Astrocyte (in vitro differentiated cells and primary cell): ENCODE measurements at places on chromosomes 7 and 10.
A peak's percentile ranks its signal among the peaks of the same experiment; 100 is the strongest.

DNA sequence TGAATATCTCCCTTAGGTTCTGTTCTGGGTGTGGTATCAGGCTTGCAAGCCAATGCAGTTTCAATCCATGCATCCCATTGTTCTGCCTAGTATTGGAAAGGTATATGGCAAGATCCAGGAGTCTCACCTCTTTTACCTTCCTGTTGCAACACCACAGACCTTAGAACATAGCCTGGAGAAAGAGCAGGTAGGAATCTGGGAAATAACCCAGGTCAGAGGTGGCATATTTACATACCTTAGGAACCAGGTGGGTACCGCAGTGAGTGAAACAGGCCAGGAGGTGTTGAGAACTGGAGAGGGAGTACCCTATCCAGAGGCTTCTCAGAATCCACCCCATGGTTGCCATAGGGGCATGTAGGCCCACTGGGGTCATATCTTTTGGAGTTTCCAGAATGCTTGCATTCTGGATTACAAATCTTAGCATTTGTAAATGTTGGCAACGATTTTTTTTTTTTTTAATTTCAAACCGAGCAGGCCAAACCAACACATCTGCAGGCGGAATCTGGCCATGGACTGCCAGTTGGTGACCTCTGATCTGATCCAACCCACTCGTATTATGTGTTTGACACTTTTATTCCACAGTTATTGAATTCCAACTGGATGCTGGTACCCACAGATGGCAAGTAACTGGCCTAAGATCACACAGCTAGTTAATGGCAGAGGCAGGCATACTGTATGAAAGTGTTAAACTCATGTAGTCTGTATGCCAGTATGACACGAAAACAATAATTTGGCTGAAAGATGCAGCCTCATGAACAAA lies 180.3 kb upstream of the TCF7L2 start:
- no peak for DNase-seq

DNA sequence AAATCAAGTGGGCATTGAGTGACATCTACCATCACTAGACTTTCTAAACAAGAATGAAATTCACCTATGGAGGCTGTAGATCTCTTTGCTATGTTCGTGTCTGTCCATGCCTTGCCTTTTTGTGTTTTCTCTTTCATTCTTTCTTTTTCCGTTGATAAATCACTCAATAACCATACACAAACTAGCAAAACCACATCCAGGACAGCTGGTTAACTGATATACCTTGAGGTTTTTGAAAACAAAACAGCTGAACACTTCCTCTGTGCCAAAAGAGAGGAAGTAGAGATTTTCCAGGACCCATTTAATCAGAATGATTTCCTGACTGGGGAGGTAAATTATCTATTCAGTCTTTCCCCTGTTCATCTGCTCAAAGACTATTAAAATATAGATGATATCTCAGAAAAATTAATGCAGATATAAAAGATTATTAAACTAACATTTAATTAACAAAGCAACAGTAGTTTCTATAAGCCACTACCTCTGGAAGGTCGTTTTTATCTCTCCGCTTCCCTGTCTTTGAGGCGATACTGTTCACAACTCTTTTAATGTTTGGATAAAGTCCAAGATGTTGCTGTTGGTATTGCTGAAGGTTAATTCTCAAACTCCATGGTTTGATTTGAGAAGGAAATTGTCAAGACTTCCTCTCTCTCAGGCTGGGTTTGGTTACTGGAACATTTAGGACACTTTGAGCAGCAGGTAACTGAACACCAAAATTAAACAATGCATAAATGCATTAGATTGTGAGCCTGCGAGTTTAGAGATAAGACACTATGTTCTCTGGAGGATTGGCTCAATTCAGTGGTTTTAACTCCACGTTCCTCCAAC lies 24.4 kb upstream of the C10orf67 start:
- DNase-seq: peak; percentile 14

DNA sequence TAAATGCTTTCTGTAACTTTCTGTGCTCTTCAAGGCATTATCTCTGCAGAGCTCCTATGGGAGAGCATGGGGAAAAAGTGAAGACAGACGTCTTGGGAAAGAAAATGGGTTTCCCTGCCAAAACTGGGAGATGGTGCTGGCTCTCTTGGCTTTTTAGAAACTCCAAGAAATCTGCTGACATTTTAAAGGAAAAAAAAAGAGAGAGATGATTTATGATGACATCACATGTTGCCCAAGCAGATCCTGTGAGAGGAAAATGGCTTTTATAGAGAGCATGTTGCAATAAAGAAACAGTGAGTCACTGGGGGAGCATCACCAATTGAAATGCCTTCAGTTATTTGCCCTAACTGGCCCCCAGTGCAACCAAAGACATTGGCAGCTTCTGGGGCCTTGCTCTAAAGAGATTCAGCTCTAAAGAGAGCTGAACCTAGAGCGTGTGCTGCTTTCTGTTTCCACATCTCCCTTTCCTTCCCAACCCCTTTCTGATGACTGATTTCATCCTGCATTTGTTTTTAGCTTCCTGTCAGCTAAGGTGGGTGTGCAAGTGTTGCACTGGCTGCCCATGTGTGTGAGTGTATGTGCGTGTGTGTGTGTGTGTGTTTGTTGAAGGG lies 37.7 kb downstream of the LRMDA start:
- peak; percentile 89 for DNase-seq

- peak; percentile 16 for DNase-seq
Observed at GRCh38 chr7:3238525-3239210, 62.4 kb upstream of the SDK1 start.

DNA sequence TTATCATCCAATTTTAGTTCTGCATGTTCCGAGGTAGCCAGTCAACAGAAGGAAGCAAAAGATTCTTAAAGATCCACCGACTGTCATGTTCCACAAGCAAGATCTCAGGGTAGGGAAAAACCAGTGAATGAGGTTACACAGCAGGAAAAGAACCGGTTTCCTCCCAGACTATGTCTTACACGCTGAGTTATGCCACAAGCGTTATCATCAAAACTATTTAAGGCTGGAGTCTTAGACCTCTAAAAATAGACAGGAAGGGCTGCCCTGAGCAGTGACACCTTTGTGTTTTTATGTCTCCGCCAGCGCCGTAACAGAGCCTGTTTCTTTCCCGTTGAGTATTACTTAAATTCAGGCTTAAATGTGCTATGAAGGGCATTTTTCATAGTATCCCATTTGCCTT lies 48.3 kb downstream of the PROSER2 start:
- DNase-seq: peak; percentile 31

- DNase-seq: peak; percentile 83
Observed at GRCh38 chr7:40673285-40673684, 538.5 kb downstream of the SUGCT start.

DNA sequence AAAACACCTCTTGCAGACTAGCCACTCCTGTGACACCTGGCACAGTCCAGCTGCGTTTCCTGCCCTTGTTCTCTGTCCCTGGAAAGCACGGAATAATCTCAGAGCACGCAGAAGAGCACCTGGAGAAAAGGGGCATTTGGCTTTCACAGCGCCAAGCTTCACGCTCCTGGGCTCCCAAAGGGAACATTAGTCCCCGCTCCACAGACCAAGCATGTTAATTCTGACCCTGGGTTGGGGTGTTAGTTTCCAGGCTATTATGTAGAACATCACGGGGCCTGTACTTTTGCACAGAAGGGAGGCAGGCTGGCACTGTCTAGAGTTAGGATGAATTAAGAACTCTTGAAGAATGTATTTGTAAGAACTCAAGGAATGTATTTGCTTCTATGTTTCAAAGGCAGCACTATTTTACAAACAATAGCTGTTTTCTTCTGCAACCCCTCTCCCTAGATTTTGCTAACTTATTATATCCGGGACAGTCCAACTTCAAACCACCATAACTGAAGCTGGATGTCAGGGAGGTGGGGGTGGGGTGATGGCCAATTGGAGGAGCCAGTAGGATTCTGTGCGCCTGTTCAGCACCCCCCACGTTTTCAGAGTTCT lies 62.2 kb upstream of the TRIM8 start:
- no peak for DNase-seq

DNA sequence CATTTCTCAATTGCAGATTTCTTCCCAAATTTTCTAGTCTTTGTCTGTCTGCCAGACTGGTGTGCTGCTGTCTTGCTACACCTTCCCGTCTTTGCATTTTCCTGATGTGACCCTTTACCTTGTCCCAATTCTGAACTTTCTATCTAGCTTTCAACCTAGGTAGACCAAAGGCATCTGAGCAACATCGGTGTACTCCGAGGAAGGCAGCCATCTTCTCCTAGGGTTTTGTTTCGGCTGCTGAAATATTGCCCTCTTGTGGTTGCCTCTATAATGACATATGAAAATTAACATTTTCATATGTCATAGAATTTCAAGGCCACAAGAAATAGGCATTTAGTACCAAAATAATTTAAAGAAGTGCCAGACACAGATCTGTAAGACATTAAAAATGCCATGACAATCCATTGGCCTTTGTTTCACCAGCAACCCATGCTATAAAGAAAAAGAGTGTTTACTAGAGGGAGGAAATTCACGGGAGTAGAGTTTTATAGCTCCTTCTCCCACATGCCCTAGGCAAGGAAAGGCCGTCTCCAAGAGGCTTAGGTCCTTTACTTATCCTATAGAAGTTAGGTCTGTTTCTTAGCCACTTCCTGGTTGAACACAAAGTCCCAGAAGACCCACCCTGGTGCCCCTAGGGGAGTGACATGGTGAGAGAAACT lies 23.4 kb downstream of the OR9A2 start:
- peak; percentile 8 for DNase-seq

GRCh38 chr7:75906991-75907667 lies 7.8 kb upstream of the POR start:
- no peak for DNase-seq

- DNase-seq: no peak
Observed at GRCh38 chr10:22259280-22259679, 41.5 kb upstream of the EBLN1 start.

DNA sequence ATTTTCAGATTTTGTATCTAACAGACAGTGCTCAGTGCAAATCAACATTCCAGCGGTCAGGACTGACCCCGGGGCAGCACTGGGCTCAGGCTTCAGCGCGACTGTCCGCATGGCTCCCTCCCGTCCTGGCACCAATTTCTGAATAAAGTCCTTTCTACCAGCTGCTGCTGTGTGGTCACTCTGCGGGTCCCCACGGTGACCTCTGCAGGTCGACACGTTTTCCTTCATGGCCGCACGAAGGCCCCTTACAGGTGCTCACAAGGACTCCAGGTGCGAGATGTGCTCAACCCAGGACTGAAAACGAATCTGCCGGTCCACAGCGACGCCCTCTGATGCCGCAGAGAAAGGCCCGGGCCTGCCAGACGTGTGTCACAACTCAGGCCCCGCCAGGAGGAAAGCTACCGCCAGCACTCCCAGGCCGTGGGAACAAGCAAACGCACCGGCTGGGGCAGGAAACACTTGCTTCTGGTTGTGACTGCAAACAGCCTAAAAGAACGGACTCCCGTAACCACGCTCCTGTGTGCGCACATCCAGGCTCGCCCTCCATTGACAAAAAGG lies 3.7 kb upstream of the UTF1 start:
- no peak for DNase-seq

DNA sequence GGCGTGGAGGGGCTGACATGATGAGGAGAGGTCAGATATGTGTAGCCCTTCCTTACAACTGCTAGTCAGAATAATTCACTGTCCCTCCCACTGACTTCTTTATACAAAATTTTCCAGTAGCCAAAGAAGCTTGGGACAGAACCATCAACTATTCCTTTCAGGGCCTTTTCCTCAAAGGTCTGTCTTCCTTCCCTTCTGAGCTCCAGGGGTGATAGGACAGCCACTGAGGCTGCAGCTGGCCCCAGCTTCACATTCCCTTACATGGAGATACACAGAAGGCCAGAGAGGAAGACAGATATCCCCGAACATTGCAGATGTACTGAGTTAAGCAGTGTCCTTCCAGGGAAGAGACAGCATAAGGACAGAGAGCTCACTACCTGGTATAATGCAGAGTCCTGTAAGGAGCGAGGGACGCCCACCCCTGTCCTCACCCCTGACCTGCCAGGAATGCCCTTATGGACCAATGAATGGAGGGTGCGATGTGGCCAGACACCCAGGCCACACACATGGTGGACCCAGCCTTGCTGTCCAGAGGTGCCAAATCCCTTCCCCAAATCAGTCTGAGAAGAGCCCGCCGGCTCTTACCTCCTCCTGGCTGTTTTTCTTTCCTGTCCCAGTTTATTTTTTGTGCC lies 754.7 kb downstream of the GRID1 start:
- DNase-seq: no peak

DNA sequence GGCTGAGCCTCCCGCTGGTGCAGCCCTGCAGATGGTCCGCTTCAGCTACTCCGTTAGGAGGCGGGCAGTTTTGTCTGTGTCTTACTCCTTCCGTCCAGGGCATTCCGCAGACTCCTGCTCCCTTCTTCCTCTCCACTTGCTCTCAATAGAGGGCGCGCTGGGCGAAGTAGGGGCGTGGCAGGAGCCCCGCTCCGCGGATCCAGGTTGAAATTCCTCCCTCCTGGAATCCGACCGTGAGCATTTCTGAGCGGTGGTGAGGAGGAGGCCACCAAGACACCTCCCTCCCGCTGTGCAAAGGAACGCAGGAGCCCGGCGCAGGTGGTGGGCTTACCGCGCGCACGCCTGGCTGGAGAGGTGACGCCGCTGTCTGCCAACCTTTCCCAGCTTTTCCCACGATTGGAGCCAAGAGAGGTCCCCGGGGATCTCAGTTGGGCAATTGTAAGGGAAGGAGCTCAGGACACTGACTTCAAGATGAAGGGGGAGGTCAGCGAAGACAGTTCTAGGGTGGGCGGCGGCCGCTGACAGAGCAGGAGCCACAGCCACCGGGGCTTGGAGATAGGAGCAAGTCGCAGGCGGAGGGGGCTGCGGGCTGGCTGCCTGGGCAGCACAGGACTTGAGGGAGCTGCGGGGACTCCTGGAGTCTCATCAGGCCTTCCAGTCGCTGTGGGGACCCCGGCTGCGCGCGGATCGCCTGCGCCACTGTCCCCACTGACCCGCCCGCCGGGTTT lies 1011.3 kb downstream of the XPNPEP1 start:
- DNase-seq: peak; percentile 64

DNA sequence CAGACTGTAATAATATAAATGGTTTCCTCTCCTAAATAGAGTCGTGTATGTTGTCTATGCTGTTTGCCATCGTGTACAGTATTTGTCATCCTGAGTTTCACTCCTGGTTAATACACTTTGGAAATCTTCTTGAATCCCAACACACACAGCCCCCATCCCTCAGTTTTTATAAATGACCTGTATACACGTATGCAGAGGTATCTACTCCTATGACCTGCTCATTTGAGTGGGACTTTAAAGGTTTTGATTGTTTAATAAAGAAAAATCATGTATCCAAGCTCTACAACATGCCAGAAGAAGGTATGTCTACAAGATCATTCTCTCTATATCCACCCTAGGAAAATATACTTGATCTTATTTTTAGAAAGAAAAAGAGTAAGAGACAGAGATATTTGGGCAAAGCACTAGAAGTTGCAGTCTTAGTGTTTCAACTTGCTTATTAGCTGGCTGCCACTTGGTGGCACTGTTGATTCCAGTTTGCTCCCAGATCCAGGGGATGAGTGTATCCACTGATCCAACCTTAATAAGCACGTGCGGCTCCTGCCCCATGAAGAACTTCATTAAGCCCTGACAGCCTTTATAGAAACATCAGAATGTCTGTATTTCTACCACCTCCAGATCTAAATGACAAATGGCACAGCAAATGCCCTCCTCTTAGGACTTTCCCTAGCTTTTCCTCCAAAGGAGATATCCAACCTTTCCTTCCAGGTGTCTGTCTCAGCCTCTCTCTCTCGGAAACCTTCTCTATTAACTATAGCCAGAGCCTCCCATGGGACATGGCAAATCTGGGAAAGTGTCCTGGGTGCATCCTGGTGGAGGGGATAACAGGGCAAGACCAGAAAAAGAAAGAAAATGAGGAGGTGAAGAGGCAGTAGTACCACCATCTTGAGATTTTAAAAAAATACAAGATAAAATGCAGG lies 181.6 kb upstream of the NEBL start:
- peak; percentile 23 for DNase-seq
